Activated T-cell treated with anti-CD3 and anti-CD28 coated beads for 24 hours (primary cell): ENCODE measurements at places on chromosomes 16 and 17.

DNA sequence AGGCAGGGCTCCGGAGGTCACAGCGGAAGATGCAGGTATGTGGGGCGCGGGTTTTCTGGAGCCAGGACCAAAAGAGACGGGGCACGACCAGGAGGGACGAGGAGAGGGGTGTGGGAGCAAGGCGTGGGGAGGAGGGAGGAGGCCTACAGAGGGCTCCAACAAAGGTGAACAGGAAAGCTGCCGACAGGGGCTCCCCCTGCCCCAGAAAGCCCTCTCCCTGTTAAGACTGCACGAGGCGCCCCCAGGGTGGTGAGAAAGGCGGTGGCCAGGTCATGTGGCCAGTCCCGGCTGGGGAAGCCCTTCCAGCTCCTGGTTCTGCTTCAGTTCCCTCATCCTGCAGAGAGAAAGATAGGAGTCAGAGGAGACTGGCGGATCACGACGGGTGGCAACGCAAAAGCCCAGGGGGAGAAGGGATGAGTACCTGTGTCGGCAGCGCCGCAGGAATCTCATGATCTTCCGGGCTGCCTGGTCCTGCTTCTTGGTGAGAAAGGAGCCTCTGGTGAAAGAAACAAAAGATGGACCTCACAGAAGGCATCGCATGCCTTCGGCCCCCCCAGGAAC lies 949 bp upstream of the SPAG7 start:
- DNase-seq: no peak

DNA sequence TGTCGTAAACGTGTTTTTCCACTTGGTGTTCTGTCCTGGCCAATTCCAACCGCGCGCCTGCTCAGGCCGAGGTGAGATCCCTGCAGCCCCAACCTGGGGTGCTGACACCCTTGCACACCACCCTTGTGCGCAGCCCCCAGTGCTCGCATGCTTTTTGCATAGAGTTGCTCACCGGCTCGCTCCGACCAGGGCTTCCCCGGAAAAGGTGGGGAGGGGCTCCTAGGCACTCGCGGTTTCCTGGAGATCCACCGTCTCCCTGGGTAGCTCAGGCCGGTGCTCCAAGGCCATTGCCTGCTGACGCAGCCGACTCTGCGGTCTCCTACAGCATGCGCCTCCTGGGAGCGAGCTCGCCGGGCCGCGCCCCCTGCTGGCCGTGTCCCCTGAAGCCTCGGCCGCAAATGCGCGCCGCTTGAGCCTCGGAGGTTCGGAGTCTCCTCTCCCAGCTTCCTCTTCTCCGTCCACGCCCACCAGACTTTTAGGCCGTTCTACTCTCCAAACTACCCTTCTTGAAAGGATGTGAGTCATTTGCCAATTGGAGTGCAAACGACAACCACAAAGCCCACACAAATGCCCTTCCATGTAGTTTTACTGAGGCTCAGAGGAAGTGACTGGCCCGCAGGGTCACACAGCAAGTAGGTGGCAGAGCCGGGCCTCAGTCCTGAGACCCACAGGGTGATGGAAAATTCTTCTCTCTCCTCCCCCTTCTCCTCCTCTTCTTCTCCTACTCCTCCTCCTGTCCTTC lies 7.2 kb upstream of the PDP2 start:
- DNase-seq: peak; percentile 90

DNA sequence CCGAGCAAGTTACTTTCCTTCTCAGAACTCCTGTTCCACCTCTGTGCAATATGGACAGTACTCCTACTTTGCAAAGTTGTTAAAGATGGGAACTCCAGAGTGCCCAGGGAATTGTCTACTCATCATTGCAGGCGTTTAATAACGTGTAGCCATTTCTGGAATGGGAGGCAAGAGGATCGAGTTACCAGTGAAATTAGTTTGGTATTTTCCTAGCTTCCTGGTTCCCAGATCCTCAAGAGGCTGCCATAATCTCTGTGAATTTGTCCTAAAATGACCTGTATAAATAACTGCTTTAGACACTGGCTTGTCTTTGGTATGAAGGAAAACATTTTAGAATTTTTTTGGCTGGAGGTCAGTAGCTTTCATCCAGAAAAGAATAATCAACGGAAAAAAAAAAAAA lies 27.7 kb downstream of the WWOX start:
- no peak for DNase-seq

DNA sequence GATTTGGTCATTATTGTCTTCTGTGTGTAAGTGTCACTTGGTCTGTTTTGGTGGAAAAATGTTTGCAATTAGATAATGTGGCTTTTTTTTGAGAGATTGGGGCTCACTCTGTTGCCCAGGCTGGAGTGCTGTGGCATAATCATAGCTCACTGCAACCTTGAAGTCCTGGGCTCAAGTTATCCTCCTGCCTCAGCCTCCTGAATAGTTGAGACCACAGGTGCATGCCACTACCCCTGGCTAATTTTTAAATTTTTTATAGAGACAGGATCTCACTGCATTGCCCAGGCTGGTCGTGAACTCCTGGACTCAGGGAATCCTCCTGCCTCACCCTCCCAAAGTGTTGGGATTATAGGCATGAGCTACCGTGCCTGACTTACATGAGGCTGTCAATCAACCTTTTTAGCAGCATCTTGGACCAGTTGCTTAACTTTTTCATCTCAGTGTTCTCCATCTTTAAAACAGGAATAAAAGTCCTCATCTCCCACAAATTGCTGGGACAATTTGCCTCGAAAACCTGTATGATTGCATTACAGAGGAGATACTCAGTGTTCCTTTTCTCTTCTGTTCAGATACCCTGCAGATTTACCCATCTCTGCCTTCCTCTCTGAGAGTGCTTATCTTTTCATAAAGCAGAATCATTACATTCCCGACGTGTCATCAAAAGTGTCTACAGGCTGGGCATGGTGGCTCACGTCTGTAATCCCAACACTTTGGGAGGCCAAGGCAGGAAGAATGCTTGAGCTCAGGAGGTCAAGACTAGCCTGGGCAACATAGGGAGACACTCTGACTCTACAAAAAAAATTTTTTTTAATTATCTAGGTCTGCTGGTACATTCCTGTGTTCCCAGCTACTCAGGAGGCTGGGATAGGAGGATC lies 19.1 kb downstream of the ACSF2 start:
- DNase-seq: no peak

- no peak for DNase-seq
Measured at GRCh38 chr17:3596804-3597464, 12.3 kb downstream of the TRPV1 start.

DNA sequence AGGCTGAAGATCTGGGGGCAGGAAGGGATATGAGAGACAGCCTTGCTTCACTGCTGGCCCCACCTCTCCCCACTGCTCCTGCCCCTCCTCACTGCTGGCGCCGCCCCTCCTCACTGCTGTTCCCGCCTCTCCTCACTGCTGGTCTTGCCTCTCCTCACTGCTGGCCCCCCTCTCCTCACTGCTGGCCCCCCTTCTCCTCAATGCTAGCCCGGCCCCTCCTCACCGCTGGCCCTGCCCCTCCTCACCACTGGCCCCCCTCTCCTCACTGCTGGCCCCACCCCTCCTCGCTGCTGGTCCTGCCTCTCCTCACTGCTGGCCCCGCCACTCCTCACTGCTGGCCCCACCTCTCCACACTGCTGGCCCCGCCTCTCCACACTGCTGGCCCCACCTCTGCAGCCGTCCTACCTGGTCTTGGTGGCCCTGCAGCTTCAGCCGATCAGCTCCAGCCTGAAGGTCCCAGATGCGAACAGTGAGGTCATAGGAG lies 9.5 kb upstream of the PAM16 start:
- DNase-seq: no peak

GRCh38 chr16:88920618-88921590 lies 54.4 kb upstream of the PABPN1L start:
- DNase-seq: no peak

GRCh38 chr17:75822119-75822799 lies 21.9 kb downstream of the UNC13D start:
- DNase-seq: no peak

GRCh38 chr16:2749476-2749875 lies 3.0 kb upstream of the SRRM2 start:
- DNase-seq: no peak

GRCh38 chr16:69404275-69404805 lies 18.5 kb upstream of the TERF2 start:
- no peak for DNase-seq

DNA sequence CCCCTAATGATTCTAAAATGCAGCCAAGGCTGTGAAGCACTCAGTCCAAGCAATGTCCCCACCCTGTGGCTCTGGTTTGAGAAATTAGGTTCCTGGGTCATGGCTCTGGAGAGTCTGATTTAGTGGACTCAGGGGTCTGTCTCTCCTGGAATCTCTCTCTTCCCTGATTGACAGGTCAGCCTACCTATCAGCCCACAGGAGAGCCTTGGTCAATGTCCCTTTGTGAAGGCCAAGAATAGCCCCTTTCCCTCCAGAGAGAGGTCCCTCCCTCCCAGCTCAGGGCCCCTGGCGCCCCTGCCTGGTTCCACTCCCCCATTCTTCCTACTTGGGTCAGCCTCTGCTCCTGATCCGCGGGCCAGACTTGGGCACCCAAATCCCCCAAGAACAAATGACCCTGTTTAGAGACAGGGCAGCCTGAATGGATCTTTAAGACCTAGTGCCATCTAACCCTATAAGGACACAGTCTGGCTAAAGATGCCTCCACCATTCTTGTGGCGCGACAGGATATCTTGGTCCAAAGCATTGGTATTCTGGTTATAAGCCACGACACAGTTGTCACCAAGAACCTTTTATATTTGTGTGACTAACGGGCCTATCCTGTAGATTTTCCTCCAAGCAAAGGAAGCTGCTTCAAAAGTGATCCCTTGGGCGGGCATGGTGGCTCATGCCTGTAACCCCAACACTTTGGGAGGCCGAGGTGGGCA lies 38.3 kb upstream of the PRSS54 start:
- no peak for DNase-seq

- no peak for DNase-seq
Measured at GRCh38 chr16:15031586-15031985, 24.3 kb downstream of the NTAN1 start.

DNA sequence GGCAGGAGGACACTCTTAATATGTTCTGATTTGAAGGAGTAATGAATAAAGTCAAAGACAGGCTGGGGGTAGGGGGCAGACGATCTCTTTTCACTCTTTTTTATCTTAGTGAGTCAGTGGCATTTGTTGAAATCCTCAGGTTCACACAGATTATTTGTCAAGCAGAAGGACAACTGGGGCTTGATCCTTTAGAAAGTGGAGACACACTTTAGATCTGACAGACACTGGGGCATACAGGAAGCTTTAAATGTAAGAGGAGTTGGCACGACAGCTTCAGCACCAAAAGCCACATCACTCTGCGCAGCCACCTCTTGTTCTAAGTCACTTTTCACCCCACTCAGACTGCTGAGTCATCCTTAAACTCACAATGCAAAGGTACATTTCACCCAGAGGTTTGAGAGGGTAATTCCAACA lies 121.5 kb downstream of the STXBP4 start:
- peak; percentile 4 for DNase-seq

- DNase-seq: no peak
Measured at GRCh38 chr17:61452301-61453290, at the start of gene TBX4. TSS of gene TBX4 (plus strand) at chr17:61452422. CDS start at chr17:61456491, 4,069 bp downstream.

GRCh38 chr17:80832266-80832676 lies 159.4 kb upstream of the CHMP6 start:
- DNase-seq: no peak
